ENCODE measurements at places on chromosomes 5 and 9.
A peak's percentile ranks its signal among the peaks of the same experiment; 100 is the strongest.

- peak; percentile 90 for DNase-seq
Measured at GRCh38 chr9:91495450-91495849, 71.8 kb upstream of the NFIL3 start.

DNA sequence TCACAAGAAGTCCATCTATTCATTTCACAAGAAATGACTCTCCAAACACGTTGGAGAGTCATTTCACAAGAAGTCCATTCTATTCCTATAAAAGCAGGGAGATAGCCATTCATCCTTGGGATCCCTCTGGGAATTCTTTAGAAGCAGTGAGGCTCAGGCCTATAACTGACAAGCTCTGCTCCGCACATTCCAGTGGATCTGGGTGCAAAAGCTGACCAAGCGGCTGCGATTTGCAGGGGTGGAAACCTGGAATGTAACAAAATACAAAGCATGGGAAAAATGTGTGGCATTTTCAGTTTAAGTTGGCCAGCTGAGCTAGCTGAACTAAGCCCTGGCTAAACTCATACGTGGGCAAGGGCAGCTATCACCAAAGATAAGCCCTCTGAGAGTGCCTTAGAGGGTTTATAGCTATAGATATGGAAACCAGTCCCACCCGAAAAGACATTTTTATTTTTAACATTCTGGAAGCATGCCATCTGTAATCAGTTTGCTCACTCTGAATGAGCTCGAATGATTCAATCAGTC, 8.7 kb downstream of the TAS2R1 start:
- DNase-seq: peak; percentile 86

DNA sequence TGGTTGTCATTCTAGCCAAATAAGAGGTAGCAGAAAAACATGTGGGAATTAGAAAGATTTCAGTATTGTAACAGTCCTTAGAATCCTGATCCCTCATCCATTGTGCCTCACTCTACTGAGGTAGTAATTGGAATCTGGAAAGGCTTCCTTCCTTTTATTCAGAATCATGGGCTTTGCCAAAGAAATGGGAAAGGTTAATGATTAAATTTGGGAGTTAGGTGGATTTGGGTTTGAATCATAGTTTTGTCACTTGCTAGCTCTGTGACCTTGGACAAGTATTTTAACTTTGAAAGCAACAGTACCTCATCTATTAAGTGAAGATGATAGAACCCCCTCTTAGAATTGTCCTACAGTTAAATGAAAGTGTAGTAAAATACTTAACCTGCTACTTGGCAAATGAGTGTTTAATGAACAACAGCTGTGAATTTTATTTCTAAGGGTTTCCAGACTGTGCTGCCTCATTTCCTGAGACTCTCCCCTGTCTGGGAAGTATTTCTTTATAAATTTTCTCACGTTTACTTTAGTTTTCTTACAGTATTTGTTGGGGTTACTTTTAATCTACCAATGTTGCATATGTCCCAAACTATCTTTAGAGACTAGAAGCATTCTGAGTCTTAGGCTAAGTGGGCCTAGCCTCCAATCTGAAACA, 11.7 kb downstream of the SPDL1 start:
- DNase-seq: no peak

DNA sequence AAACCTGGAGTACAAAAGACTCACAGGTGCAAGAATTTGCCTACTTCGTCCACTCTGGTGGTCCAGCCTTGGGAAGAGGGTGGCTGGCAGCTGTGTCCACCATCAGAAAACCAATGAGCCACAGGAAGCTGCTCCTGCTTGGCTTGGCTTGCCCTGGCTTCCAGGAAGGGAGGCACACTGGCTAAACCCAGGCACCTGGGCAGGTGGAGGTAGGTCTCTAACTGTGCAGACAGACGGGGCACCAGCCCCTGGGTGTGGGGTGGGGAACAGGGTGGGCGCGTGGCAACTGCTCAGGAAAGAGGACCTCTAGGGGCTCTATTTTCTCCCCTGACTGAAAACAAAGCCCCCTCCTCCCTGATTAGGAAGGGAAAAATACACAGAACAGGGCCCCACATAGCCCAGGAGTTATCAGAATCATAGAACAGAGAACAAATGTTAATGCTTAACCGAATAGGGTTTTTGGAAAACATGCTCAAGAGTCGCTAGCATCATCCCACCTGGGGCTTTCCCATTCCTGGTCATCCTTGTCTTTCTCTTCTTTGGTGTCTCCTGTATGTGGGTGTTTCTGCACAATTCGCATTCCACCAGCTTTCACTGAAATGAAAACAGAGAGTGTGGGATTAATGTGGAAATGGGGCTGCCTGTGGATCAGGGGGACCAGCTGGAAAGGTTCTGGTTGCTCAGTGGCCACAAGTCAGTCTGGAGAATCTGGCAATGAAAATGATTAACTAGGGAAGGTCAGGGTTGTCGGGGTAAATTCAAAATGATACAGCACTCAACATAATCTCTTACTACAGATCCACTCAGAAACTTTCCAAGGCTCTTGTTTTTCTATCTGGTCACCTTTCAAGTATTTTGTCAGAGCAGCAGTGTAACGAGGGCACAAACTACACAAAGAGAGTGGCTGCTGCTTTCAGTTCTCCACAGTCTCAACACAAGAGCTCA, 13.1 kb downstream of the DAP start:
- DNase-seq: no peak

- DNase-seq: no peak
Measured at GRCh38 chr9:136964171-136964689, 12.2 kb downstream of the LCN12 start.

DNA sequence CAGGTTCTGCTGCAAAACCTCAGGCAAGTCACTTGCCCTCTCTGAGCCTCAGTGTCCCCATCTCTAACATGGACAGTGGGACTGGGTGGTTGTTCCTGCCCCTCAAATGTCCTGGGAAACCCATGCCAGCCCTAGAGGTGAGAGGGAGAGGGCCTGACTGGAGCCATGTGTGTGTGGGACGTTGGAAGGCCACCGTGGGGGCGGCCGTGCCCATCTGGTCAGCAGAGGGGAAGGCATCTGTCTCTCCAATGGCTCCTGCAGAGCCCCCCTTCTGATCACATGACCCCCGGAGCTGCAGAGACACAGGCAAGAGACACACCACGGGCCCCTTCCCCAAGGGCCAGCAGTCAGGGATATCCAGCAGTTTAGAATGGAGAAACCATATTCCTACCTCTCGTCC, 1.7 kb downstream of the DNM1 start:
- DNase-seq: no peak

DNA sequence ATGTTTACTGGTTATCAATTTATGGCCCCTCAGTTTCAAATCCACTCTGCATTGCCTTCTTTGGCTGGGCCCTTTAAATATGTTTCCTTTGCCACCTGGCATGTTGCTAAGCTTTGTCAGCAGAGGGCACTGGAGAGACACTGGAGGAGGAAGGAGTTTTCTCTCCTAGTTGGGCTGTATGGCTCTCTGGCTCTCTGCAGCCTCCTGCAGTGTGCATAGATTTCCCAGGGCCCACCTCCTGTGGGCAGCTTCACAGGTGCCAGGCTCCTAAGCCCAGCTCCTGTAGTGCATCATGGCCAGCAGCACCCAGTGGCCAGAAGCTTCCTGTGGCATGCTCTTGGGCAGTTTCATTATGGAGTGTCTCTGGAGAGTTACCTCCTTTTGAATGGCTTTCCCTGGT, 23.3 kb downstream of the CAVIN4 start:
- peak; percentile 60 for DNase-seq

GRCh38 chr9:108666240-108666784, 189.5 kb downstream of the ACTL7B start:
- peak; percentile 50 for DNase-seq

- DNase-seq: peak; percentile 78
Measured at GRCh38 chr5:73654171-73654811, 28.3 kb downstream of the ARHGEF28 start.

GRCh38 chr5:25488119-25488518, 843.3 kb upstream of the CDH10 start:
- DNase-seq: no peak

All from EL (cell line).